ENCODE measurements at places on chromosomes 11 and 22.

DNA sequence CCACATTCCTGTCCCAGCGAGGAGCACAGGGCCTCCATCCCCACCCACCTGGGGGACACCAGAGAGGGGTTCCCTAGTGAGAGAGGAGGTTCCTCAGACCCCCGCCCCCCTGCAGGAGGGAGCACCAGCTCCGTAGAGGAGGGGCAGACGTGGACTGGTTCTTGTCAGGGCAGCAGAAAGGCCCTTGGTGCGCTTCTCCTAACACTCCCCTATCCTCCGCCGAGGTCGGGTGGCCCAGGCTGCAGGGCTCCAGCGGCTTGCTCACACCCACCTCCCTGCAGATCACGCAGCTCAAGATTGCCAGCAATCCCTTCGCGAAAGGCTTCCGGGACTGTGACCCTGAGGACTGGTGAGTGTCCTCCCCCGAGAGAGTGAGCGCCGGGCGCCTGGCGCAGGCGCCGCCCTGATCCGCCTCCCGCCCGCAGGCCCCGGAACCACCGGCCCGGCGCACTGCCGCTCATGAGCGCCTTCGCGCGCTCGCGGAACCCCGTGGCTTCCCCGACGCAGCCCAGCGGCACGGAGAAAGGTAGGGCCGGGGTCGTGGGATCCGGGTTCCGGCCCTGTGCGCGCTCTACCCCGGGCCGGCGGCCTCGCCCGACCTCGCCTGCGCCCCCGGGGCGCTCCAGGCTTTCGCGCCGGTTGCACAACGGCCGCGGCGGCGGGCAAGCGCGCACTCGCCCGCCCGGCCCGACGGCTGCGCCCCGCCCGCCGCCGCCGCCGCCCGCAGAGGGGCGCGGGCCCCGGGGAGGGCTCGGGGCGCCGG, 5.1 kb downstream of the TBX1 start:
- DNase-seq = no peak

GRCh38 chr22:35023692-35024363, 42.1 kb upstream of the ISX start:
- DNase-seq = peak; percentile 43

DNA sequence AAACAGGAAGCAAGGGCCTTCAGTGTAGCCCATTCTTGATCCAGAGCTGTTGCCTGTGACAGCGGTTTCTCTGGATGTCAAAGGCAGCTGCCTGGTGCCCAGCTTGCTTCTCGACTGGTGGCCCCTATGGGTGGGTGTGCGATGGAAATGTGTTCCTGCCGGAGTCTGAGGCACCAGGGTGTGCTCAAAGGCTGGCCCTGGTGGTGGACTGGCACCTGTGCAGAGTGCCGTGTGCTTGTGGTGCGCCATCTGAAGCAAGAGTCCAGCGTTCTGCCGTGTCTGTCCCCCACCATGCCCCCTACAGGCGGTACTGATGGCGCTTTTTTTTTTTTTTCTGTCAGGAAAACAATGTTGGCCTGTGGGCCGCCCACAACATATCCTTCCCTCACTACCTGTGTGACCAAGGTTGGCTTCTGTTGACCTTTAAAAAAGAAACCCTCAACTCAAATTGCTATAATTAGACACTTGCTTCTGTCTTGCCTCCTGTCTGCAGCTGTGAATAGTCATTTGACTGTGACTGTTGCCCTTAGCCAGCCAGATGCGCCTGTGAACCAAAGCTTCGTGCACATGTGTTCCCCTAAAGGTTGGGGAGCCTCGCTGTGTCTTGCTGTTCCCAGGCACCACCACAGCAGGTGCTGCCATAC, 4.7 kb upstream of the RANBP1 start:
- no peak for DNase-seq

- DNase-seq = no peak
Observed at GRCh38 chr11:63843041-63843440, 4.1 kb downstream of the MARK2 start.

DNA sequence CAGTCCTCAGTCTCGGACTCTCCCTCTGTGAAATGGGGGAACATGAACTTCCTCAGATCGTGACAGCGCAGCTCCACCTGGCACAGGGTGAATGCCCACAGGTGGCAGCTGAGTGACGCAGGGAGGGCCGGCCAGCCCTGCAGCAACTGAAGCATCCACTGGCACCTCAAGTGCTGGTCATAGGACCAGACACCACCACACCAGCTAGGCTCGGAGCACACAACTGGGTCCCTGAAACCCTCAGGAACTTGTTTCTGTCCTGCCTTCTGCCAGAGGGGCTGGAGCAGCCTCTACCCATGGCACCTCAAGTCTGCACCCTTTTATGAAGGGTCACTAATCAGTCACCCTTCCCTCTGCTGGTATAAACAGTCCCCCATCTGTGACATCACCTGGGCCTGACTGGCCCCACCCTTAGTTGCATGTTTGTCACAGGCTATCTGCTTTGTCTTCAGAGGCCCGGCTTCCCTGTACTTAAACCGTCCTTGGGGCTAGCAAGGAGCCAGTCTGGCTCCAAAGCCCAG, 7.4 kb upstream of the CDC42BPG start:
- no peak for DNase-seq

GRCh38 chr11:76654298-76654851, 16.2 kb downstream of the LRRC32 start:
- DNase-seq = peak; percentile 66

DNA sequence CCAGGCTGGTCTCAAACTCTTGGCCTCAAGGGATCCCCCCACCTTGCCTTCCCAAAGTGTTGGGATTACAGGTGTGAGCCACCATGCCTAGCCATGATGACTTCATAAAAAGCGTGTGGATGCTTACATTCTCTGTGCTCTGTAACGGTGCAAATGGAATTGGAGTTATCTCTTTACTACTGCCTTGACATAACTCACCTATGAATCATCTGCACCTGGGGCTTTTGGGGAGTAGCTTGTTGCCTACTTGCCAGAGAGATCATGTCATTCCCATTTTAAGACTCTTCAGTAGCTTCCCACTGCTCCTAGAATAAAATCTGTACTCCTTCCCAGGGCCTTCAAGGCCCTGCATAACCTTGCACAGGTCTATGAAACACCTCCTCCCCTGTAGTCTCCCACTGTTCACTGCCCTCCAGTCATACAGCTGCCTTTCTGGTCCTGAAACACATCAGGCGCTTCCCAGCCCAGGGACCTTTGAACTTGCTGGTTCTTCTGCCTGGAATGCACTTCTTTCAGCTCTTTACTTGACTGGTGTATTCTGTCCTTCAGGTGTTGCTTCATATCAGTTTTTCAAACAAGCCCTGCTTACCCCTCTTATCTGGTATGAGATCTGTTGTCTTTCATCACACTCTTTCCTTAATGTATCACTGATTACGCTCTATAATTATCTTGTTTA, 19.6 kb upstream of the MOGAT2 start:
- DNase-seq = no peak

- no peak for DNase-seq
Observed at GRCh38 chr22:29115682-29116288, 43.0 kb downstream of the KREMEN1 start.

DNA sequence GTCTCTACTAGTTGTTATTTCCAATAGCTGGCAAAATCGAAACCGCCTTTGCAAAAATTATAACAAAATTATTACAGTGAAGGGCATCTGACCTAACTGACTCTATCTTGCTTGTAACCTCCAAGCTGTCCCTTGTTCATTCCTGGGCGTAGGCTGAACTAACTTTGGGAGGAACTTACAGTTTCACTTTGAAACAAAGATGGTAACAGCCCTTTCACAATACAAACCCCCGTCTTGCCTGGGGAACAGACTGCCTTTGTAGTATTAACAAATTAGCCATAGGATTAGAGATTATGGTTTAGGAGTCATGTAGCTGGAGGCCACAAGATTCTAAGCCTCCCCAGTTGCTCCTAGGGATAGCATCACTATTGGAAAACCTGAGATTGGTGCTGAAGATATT, 131.6 kb upstream of the HSD17B12 start:
- DNase-seq = no peak

DNA sequence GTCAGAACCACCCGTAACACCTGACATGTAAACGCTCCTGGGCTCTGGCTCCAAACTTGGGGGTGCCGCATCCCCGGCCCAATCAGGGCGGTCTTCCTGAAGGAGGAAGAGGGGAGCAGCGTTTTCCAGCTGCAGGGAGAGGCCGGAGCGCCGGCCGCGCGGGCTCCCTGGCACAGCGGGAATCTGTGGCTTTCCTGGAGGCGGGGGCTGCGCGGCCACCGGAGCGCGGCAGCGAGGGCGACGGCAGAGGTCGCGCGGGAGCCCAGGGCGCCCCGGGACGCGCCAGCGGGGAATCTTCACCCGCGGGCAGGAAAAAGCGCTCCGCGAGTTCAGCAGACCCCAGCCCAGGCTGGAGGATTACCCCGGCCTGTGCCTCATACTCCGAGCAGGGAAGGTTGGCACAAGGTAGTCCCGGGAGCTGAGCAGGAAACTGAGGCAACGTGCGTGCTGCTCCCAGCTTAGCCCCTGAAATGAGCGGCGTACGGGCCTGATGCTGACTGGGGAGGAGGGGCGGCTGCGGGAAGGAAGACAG, 600 bp upstream of the ESAM start:
- DNase-seq = no peak

Data from right renal cortex interstitium (tissue), 3 donors.